ENCODE measurements at places on chromosomes 7 and 10. TPM values are rescaled to one million over a fixed set of nuclear protein-coding genes. Genes with fewer than 3 reads are reported as not detected.
A peak's percentile ranks its signal among the peaks of the same experiment; 100 is the strongest.

- no peak for DNase-seq
These were observed 75.7 kb upstream of the PDZD8 start for GRCh38 chr10:117450940-117451339.

GRCh38 chr10:65628493-65629139, 1297.2 kb upstream of the LRRTM3 start:
- no peak for DNase-seq

DNA sequence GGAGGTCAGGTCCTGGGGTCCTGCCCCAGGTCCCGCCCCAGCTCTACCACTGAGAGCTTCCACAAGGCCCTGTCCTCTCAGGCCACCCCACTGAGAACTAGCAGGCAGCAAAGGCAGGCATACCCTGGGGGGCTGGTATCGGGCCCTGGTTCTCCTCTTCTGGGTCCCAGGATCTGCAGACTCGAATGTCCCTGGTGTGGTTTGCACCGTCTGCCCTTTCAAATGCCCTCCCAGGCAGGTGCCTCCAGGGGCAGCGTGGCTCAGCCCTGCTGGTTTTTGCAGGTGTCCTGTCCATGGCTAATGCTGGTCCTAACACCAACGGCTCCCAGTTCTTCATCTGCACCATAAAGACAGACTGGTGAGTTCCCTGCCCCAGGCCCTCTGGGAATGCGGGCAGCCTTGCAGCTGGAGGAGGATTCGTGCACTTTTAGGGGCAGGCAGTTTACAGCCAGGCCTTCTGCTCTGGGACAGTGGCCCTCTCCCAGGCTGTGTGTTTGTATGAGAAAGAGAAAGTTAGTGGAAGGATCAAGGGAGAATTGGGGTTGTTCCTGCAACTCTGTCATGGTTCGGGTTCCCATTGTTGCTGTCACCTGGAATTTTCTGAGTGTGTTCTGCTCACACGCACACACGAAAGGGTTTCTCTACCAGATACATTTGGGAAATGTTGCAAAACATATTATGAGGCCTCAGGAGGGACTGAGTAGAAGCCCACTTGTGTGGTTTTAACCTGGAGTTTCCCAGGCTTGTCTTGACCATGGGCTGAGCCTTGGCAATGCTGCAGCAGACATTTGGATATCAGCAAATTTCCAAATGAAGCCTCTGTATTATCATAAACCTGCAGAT, 5.0 kb downstream of the PPIF start:
- DNase-seq: no peak

- DNase-seq: no peak
These were observed 19.5 kb downstream of the KCNMA1 start for GRCh38 chr10:77618117-77618516.

- no peak for DNase-seq
These were observed 29.0 kb downstream of the TIMM23 start for GRCh38 chr10:46001187-46001756.

DNA sequence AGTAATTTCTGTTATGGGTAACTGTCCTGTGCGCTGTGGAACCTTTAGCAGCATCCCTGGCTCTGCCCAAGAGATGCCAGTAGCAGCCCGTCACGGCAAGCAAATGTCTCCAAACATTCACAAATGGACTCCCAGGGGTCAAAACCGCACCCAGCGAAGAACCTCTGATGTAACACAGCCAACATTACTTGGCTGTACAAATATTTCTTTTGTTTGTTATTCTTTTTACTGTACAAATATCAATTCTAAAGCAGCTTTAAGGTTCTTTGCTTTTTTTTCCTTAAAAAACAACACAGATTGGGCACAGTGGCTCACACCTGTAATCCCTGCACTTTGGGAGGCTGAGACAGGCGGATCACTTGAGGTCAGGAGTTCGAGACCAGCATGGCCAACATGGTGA, 182.5 kb downstream of the KMT2E start:
- DNase-seq: no peak

GRCh38 chr10:92970301-92971070, 90.1 kb upstream of the CYP26C1 start:
- no peak for DNase-seq

GRCh38 chr7:151137791-151138152, 29.7 kb downstream of the GBX1 start:
- no peak for DNase-seq

DNA sequence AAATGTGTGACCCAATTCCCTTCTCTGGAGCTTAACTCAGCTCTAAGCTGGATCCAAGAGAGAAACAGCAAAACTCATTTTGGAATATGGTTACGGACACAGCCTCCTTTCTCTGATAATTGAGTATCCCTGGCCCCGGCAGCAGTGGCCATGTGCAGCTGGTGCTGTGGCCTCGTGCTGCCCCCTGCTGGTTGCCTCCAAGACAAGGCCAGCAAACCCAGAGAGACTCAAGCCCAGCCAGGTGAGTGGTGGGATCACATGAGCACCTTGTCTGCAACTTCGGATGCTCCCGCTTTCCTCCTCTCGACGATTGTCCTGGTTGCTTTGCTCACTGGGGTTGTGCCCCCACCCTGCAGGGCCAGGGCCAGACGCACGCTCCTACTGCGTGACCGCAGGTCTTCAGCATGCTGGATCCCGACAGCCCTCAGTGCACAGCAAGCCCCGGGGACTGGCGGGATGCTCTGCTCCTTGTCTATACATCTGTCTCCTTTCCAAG, 19.4 kb downstream of the SFTPD start:
- DNase-seq: peak; percentile 54

DNA sequence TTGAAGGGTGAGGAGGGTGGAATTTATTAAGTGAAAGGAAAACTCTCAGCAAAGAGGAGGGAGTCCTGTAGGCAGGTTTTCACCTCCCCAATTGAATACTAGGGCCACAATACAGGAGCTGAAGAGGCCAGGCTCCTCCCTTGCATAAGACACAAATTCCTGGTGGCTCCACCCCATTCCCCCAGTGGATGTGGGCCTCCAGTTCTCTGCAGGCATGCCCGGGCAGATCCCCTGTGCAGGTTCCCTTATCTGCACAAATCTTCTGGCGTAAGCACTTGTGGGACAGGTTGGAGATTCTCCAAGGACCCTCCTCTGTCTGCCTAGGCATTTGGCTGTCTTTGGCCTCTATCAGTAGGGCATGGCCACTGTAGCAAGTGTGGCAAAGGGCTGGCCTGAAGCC, 847.1 kb upstream of the MBL2 start:
- no peak for DNase-seq

The CALML3 gene
- not detected for total RNA-seq

The WIPF3 gene
- not detected for total RNA-seq

The CALD1 gene
- total RNA-seq: not detected

The CCDC172 gene
- not detected for total RNA-seq

The GRID2IP gene
- total RNA-seq: 2.6 TPM

The SEMA3C gene
- not detected for total RNA-seq

The INHBA gene
- total RNA-seq: not detected

The ANKRD1 gene
- total RNA-seq: not detected
